Activated CD4-positive, alpha-beta memory T cell treated with anti-CD3 and anti-CD28 coated beads for 36 hours (primary cell): ENCODE measurements at places on chromosomes 1 and 21. TPM values are rescaled to one million over a fixed set of nuclear protein-coding genes. Genes with fewer than 3 reads are reported as not detected.

DNA sequence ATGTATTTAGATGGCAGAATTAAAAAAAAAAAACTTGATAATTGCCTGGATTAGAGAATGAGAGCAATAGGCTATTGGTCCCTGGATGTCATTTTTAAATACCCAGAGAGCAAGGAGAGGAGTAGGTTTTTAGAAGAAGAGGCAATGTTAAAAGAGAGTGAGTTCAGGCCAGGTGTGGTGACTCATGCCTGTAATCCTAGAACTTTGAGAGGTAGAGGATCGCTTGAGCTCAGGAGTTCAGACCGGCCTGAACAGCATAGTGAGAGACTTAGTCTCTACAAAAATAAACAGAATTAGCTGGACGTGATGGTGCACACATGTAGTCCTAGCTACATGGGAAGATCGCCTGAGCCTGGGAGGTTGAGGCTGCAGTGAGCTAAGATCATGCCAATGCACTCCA, 15.9 kb upstream of the MUTYH start:
- no peak for DNase-seq

- DNase-seq, result no peak
These were observed 9.1 kb downstream of the SWT1 start for GRCh38 chr1:185166106-185166505.

GRCh38 chr1:113380075-113380474, 10.2 kb upstream of the MAGI3 start:
- no peak for DNase-seq

DNA sequence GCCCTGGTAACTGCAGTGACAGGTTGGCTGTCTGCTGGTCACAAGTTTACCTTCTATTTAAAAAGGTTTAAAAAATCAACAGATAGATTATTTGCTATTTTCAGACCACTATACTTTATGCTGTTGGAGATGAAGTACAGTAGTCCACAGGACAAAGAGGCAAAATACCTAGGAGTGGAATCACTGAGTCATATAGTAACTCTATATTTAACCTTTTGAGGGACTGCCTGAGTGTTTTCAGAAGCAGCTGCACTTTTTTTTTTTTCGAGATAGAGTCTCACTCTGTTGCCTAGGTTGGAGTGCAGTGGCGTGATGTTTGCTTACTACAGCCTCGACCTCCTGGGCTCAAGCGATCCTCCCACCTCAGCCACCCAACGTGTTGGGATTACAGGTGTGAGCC, 11.7 kb downstream of the CNIH4 start:
- no peak for DNase-seq

DNA sequence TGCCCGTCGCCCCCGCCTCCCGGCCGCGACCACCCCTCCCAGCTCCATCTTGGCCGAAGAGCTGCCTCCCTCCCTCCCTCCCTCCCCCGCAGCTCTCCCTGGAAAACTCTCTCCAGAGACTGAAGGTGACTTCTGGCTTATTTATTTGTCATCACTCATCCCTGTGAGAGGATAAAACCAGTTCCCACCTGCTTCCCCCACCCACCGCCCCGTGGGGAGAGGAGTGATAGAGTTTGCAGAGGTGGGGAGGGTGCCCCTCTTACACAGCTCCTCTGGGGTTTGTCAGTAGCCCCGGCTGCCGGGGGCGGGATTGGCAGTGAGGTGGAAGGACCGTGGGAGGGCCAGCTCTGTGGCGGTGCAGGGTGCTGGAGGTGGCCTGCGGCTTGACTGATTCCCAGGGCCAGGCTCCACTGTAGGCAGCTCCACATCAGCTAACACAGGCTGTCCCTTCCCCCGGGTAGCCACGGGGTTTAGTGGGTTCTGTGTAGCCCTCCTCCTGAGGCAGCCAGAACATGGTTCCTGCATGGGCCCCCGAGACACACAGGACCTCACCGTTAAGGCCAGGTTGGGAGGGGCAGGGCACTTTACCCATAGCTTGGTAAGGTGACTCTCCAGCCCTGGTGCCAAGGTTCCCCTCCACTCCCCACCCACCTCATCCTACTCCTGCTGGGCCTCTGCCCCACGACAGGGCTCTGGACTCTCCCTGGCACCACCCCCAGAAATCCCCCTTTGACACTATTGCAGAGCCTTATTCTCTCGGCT, 62.2 kb downstream of the ELK4 start:
- no peak for DNase-seq

DNA sequence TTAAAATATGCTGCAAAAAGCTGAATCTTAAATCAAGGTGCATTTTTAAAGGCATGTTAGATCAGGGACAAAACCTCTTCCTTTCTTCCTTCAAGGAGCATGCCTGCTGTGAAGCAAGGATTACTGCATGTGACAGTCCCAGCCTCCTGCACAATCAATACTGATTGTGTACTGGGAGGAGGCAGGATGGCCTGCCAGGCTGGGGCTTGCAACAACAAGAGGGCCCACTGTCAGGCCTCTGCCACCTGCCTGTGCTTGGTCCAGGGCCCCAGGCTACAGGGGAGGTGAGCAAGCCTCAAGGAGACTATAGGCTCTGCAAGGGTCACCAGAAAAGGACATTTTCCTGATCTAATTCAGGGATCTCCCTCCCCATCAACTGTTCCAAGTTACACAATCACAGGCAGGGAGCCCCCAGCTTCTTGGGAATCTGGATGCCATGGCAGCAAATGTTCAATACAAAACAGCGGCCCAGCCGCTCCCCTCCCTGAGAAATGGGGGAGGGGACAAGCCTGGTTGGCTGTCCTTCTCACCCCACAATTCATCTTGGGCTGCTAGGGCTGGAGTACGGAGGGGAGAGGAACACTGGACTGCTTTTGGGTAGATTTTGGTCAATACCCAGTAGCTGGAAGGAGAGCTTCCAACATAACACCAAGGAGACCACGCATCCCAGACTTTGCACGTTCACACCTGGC, 76.7 kb downstream of the SSBP3 start:
- DNase-seq, result no peak

Gene PRAMEF11
- not detected for total RNA-seq

DNA sequence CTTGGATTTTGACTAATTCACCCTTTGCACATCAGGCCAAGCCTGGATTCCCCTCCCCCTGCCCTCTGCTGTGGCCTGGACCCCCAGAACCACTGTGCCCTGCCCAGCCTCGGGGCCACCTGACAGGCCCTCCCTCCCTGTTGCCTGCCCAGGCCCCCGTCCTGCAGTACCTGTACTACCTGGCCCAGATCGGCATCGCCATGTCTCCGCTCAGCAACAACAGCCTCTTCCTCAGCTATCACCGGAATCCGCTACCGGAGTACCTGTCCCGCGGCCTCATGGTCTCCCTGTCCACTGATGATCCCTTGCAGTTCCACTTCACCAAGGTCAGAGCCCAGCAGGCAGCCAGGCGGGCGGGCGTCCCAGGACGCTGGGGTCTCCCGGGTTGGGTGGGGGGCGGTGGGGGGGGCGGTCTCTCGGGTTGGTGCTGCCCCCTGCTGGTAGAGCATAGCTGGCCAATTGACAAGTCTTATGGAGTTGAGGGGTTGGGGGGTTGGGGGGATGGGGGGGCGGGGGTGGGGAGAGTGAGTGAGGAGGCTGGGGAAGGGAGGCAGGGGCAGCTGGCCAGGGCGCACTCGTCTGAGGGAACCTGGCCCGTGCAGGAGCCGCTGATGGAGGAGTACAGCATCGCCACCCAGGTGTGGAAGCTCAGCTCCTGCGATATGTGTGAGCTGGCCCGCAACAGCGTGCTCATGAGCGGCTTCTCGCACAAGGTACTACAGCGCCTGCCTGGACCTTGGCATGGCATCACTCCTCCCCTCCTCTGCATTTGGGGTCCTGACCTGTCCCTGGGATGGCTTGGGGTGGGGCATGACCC, 10.7 kb downstream of the AMPD2 start:
- DNase-seq, result peak; percentile 51

GRCh38 chr21:39531840-39532239, 80.1 kb downstream of the SH3BGR start:
- no peak for DNase-seq

Gene PRXL2B
- total RNA-seq, result 34.6 TPM

- no peak for DNase-seq
These were observed 78.6 kb downstream of the PDE9A start for GRCh38 chr21:42732033-42732410.

DNA sequence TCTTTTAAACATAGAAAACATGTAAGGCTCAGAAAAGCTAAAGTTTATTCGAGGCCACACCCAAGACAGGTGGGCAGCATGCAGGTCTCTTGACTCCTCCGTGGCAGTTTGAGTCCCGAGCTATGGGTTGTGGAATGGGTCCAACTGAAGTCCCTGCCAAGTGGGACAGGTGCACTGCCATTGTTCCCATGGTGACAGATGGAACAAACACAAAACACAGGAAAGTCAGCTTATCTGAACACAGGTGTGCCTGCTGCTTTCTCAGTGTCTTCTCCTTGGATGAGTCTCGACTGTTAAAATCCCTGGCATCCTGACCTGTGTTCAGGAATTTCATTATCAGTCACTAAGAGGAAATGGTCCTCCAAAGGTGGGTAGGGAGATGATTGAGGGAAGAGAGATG, 99.0 kb upstream of the RAB4A start:
- DNase-seq, result no peak

DNA sequence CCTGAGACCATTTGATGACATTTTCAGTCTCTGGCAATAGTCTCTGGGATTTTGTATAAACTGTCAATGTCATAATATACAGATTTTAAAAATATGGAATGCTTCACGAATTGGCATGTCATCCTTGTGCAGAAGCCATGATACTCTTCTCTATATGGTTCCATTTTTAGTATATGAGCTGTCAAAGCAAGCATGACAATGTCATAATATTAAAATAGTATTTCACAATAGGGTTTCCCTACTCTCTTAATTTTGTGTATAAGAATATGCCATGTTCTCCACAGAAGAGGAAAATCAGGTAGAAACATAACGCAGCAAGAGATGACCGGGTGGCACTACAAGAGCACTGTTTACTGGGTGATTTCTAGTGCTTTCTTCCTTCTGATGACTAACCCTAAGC, 8.3 kb upstream of the DIPK1A start:
- no peak for DNase-seq

Gene CELSR2
- 1.3 TPM for total RNA-seq

Gene LHX4
- not detected for total RNA-seq

Gene SPRR5
- not detected for total RNA-seq

GRCh38 chr1:180610556-180611015, 21.2 kb upstream of the XPR1 start:
- no peak for DNase-seq

GRCh38 chr1:40187399-40187798, 26.2 kb downstream of the RLF start:
- no peak for DNase-seq

Gene ITLN2
- total RNA-seq, result not detected

GRCh38 chr1:30809514-30810263, 52.1 kb upstream of the LAPTM5 start:
- DNase-seq, result no peak

GRCh38 chr1:161771161-161771560, 5.0 kb downstream of the ATF6 start:
- DNase-seq, result no peak

GRCh38 chr21:29302359-29302875, 3.7 kb downstream of the BACH1 start:
- no peak for DNase-seq

Gene LCE6A
- total RNA-seq, result not detected

- DNase-seq, result no peak
These were observed 49.1 kb upstream of the LAPTM5 start for GRCh38 chr1:30806381-30807317.

Gene FMN2
- total RNA-seq, result not detected

Gene AMY2A
- total RNA-seq, result not detected

DNA sequence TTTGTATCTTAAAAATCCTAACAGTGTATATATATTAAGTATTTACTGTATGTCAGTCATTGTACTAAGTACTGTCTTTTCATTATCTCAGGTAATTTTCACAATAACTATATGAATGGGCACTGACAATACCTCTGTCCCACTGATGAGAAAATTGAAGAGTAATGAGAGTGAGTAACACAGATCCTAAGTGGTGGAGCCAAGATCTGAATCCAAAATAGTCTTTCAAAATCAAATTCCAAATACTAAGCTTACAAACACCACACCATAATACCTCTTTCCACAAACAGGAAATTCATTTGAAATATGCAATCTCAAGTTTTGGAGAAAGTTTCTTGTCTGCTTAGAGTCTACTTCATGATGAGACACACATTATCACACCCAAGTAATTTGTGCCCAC, 105.9 kb upstream of the EDEM3 start:
- DNase-seq, result no peak

Gene SUSD4
- 0.82 TPM for total RNA-seq

- no peak for DNase-seq
These were observed 832.3 kb downstream of the LTN1 start for GRCh38 chr21:28160378-28160777.
